ENCODE measurements at places on chromosomes 11 and 22.

GRCh38 chr11:100760744-100761143 is 73.7 kb downstream of the ARHGAP42 start:
- DNase-seq, result no peak

DNA sequence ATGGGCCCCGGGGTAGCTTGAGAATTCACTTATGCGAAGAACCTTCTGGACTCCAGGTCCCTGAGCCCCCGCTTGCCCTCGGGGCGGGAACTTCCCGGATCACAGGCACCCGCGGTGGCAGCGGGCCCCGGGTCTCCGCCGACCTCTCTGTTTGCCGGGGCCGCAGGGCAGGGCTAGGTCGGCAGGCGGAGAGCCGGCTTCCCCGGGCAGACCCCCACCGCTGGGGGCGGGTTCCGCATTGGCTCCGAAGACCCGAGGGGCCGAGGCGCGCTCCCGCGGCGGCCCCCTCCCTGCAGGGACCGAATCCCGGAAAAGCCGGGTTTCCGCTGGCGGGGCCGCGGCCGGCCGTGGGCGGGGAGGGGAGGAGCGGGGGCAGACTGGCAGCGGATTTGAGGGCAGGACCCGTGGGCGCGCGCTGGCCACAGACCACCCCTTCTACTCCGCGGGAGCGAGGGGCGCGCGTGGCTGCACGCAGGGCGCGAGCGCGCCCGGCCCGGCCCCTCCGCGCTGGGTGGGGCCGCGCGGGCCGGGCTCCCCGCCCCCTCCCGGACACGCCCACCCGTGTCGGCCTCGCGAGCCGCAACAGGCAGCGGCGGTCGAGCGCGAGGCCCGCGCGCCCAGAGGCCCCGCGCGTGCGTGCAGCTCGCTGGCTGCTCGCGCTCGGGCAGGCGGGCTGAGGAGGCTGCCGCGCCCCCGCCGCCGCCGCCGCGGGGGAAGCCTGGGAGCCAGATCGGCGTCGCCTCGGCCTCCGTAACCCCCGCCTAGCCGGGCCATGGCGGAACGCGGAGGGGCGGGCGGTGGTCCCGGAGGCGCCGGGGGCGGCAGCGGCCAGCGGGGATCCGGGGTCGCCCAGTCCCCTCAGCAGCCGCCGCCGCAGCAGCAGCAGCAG is at the start of gene PACS1:
Gene PACS1 (plus strand): TSS at position 558 of the 889 bp plus-strand sequence. CDS start 215 bp downstream, at position 773.
- DNase-seq, result no peak

- DNase-seq, result no peak
These were observed 350.1 kb upstream of the C11orf87 start for GRCh38 chr11:109071712-109072524.

DNA sequence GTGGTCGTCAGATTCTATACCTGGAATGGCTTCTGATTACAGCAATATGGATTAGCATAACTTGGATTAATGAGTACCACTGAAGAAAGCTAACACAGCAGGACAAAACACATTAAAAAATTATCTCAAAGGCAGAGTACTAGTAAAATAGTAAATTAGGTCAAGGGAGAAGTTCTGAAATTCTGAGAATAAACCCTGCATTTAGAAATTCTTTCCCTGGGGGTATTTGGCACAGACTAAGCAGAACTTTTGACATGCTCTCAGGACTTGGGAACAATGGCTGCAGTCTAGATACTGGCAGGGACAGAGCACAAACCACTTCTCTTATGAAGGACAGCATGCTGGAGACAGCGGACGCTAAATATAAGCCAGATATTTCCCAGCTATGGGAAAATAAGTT is 85.6 kb upstream of the GRIA4 start:
- DNase-seq, result no peak

DNA sequence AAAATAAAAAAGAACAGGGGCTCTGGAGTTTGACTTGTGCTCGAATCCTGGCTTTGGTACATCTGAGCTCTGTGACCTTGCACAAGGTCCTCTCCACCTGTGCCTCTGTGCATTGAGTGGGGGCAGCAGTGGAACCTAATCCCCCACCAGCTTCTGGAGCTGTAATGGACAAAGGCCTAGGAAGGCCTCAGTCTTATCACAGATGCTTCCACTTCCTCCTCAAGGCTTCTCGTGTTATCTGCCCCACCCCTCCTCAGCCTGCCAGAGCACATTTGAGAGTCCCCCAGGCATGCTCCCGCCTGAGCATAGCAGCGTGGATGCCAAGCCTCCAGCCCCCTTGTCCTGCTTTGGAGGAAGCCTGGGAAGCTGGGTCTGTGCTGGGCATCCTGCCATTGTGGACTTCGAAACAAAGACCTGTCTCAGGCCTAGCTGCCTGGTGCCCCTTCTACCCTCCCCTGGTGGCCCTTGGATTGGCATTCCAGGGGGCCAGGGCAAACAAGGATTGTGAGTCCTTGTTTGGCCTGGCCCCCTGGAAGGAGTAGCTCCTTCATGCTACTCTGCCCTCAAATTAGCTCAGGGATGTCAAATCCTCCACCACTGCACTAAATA is 15.0 kb downstream of the SLC35E4 start:
- no peak for DNase-seq

DNA sequence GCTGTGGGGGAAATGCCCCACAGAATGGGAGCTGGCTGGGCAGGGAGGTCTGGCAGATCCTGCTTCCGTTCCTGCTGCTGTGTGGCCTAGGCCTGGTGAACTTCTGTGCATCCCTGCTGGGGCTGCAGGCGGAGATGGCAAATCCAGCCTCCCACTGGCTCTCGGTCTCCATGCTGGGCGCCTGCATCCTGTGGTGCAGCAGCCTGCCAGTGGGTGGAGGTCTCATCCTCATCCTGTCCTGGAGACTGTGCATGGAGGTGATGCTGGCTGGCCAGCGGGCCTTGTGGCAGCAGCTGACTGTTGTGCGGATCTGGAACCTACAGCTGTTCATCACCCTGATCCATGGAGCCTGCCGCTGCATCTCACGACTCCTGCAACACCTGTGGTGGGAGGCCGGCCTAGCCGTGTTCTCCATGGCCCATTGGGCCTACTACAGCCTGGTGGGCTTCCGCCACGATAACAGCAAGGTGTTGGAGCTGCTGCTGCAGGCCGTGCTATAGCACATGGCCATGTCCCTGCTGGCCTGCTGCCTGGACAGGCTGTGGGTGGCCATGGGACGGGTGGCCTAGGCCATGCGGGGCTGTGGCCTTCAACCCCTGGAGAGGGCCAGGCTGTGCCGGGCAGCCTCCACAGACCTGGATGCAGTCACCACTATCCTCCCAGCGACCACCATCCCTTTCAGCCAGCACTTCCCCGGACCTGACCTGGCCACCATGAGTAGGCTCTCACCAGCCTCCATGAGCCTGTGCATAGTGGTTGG is 8.8 kb upstream of the RPL3 start:
- DNase-seq, result no peak

DNA sequence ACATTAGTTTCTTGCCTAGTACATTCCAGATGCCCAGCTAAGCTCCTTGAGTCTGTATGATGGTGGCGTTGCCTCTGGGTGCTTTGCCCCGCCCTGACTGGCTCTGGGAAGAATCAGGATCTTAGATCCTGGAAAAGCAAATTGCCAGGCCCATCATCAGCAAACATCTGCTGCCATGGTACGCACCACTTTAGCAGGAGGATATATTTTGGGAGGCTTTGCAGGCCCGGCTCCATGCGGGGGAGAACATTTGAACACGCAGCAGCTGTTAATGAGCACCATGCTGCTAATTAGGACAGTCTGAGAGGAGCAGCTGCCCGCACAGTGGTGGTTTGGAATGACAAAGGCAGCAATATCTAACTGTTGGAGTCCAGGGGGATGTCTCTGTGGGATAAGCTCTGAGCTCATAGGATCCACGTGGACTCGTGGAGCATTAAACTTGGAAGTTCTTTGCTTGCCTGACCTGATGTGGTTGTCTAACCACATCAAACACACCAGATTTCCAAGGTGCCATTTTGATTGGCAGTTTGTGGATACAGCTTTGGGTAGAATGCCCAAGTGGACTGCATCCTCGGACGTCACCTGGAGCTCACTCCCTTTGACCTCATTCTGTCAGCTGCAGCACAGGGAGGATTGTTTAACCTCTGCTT is 217.0 kb upstream of the ZBED5 start:
- peak; percentile 53 for DNase-seq

- DNase-seq, result no peak
These were observed 529.4 kb downstream of the TBC1D22A start for GRCh38 chr22:47291565-47292495.

- DNase-seq, result no peak
These were observed 537.4 kb upstream of the CCDC90B start for GRCh38 chr11:83823461-83824025.

DNA sequence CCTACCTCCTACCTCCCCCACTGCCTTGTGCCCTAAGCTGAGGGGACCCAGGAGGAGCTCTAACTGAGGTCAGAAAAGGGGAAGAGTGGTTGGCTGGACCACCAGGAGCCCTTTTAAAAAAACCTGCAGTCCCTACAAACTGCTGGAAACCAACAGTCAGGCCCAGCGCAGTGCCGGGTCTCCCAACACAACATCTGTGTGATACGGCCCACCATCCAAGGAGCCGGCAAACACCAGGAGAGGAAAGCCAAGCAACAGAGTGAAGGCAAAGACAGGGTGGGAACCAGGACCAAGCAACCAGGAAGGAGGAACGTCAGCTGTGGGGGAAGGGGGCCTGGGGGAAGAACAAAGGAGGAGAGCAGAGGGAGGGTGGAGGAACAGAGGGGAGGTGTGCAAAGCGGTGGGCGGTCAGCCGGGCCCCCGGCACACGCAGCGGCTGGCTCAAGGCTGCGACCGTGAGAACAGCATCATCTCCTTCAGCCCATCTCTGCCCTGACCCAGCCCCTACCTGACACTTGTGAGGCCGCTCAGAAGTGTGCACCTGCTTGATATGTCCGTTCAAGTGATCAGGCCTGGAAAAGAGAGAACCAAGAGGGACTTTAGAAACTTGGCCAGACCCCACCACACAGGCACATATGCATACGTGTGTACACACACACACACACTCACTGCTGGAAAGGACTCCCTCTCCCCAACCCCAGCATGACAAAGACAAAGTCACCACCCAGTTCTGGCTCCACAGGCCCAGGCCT is 3.6 kb downstream of the PATZ1 start:
- no peak for DNase-seq

DNA sequence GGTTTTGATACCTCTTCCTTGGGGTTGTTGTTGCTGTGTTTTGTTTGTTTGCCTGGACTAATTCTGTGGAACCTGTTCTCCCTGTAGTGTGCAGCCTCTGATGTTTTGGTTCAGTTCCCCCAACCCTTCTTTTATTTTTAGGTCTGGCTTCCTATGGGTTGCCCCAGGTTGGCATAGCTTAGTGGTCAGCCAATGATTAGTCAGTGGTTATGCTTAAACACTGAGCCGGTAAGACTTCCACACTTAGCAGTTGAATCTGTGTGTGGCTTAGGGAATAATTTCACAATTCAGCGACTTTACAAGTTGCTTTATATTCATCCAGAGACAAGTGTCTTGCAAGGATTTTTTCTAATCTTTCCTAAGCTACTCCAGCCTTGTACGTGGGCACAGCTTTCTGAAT is 78.6 kb upstream of the CLPB start:
- DNase-seq, result no peak

DNA sequence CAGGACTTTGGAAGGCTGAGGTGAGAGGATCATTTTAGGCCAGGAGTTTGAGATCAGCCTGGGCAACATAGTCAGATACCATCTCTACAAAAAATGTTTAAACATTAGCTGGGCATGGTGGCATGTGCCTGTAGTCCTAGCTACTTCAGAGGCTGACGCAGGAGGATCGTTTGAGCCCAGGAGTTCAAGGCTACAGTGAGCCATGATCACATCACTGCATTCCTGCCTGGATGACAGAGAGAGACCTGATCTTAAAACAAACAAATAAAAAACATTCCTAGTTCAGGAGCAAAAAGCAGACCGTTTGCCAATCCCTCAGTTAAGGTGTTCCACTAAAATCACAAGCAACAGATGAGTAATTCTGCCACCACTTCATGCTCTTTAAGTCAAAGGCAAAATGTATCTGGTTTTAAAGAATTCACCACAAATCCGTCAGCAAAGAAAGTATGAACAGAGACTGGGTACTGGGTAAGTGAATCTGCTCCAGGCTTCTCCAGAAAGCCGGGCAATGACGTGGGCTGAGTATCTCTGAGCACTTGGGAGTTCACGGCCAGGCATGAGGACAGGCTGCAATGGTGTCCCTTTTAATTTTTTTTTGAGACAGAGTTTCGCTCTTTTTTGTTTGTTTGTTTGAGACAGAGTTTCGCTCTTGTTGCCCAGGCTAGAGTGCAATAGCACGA is 19.5 kb downstream of the CLTCL1 start:
- no peak for DNase-seq

DNA sequence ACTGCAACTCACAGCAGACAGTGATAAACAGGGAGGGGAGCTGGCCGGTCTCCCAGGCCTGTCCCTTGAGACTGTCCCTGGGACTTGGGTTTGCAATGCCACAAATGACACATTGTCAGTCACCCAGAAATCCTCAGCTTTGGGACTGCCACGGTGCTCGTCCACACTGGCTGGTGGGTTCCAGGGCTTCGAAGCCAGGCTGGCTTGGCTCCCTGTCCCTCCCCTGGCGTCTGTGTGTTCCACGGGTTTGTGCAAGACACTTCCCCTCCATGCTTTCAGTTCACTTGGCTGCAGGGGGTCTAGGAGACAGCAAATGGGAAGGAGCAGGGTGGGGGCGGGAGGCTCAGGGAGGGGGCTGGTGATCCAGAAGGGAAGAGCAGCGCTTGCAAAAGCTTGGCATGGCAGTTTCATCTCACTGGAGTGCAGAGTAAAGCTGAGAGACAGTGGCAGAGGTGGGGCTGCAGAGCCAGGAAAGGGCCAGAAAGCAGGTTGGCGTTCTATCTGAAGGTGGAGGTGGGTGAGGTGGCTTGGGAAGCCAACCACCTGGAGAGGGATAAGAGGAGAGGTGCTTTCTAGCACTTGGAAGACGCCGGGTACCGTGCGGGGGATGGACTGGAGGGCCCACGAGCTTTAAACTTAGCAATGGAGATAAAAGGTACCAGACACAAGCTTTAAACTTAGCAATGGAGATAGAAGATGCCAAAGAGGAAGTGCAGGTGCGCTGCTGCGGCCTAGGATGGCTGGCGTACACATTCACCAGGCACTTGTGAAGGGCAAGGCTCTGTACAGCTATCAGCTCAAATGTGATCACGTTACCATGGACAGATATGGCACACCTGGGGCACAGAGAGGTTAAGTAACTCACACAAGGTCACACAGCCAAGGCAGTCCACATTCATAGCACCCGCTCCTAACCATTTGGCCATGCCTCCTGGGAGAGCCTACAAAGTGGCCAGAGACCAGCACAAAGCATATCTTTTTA is 86.4 kb upstream of the SHISAL1 start:
- no peak for DNase-seq

- DNase-seq, result no peak
These were observed 24.9 kb upstream of the PACSIN2 start for GRCh38 chr22:43039800-43040199.

DNA sequence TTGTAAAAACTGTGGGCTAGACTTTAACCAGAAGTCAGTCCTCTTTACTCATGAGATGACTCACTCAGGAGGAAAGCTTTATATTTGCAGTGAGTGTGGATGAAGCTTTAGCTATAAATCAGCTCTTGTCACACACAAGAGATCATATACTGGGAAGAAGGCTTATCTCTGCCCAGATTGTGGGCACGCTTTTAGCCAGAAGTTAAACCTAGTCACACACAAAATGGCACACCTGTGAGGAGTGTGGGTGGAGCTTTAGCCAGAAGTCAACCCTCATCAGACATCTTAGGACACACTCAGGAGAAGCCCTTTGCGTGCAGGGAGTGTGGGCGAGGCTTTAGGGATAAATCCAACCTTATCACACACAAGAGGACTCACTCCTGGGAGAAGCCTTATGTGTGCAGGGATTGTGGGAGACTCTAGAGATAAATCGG is 706.9 kb upstream of the LUZP2 start:
- DNase-seq, result no peak
